ENCODE measurements at places on chromosomes 13 and 19.

DNA sequence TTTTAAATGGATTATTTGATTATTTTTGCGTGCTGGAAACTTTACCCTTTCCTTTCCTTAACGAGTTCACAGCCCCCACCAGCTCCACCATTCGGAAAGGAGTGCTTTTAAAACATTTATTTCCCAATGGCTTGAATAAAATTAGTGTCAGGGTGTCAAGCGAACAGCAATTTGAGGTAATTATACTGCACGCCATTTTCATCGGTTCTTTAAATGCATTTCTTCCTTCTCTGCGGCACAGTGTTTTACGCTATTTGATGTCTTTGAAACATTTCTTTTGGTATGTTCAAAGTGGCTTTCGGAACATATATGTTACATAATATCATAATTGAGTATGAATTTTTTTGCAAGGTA, 309 bp upstream of the SLITRK1 start:
- no peak for DNase-seq

DNA sequence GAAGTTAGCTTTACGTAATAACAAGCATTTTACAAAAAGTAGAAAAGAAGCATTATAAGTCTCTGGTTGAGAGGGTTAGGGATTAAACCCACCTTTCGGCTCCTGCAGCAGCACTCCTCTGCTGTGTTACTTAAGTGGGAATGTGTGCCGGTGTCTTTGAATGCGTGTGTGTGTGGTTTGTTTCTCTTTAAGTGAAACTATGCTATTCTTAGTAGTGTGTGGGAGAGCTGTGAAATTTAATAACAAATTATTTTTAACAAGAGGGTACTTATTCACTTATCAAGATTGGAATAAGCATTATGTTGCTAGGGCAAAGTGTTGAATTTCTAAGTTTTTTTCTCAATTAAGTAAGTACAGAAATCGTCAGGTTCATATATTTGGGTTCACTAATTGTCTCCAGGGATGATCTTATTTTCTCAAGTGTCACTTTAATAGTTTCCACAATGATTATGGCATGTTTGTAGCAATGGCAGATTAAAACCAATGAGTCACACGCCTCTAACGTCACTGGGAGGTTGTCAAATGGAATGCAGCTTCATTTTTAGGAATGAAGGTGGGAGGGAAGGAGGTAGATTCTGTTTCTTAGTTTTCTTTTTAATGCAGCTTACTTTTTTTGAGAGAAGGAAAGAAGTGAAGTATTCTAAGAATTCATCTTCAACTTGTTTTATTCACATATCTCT, 151.3 kb downstream of the LMO7 start:
- no peak for DNase-seq

GRCh38 chr13:91652404-91653301, 254.2 kb downstream of the GPC5 start:
- DNase-seq, result no peak

DNA sequence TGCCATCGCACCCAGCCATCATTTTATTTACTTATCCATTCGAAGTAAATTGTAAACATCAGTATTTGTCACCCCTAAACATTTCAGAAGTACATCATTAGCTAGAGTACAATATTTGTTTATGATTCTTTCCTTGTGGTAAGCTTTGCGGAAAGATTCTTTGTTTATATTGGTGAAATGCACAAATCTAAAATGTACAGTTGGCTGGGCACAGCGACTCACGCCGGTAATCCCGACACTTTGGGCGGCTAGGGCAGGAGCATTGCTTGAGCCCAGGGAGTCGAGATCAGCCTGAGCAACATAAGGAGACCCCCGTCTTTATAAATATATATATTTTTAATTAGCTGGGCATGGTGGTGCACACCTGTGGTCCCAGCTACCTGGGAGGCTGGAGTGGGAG, 10.1 kb downstream of the LGALS7B start:
- no peak for DNase-seq

DNA sequence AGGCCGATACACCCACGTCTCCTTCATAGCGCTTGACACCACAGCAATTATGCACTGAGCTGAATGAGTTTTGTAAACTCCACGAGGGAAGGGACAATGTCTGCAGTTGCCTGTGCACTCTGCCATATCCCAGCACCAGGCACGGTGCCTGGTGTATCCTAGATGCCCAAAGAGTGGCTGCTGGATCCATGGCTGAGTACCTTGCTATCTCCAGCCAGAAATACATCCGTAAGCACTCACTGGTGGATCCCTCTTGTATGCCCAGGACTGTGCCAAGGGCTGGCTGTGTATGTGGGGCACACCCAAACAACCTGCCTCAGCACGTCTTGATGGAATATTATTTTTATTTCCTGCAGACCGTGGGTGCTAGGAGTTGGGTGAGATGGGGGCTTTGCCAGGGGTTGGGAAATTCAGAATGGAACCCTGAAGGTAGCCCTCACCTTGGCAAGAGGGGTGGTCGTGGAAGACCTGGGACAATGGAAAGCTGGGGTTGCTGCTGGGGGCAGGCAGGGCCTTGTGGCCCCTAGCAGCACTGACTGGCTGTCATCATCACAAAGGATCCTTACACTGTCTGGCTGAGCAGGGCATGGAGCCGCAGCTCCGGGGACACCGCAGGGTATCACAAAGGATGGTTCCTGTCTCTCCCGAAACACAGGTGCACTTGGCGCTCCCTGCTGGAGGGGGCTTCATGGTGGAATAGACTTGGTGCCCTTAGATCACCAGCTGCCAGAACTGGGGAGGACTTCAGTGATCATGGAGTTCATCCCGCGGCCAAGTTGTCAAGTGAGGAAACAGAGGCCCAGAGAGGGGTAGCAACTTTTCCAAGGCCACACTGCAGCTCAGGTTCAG, 131.3 kb downstream of the URI1 start:
- DNase-seq, result no peak

GRCh38 chr13:113045251-113046127, 60.1 kb upstream of the F7 start:
- DNase-seq, result no peak

DNA sequence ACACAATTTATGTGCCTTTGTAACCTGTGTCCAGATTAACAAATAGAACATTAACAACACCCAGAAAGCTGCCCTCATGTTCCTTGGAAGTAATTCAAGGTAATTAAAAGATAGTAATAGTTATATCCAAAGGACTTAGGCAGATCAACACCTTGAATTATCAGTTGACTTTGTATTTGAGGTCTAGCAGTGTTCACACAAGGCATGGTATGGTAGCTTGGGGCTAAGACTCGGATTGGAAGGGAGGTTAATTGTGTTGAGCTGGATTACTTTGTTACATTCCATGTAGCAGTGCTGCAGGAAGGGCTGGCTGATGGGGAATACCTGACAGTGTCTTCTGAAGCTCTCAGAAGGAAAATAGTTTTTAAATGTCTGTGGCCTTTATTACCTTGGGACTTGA, 16.8 kb downstream of the SLC25A15 start:
- no peak for DNase-seq

DNA sequence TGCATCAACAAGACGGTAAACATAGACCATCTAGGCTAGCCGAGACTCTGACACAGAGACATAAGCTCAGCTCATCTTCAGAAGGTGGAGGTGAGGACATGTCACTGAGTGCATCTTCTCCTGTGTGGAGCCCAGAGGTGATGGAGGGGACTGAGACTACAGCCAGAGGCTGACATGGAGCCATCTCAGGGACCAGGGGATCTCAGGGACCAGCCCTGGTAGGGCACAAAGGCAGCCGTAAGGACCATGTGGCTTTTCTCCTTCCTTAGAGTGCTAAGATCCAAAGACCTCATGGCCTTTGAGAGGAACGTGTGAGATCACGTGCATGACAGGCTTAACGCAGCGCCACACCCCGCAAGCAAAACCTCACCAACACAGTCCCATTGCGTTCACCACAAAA, 126.9 kb downstream of the RAB20 start:
- DNase-seq, result no peak

DNA sequence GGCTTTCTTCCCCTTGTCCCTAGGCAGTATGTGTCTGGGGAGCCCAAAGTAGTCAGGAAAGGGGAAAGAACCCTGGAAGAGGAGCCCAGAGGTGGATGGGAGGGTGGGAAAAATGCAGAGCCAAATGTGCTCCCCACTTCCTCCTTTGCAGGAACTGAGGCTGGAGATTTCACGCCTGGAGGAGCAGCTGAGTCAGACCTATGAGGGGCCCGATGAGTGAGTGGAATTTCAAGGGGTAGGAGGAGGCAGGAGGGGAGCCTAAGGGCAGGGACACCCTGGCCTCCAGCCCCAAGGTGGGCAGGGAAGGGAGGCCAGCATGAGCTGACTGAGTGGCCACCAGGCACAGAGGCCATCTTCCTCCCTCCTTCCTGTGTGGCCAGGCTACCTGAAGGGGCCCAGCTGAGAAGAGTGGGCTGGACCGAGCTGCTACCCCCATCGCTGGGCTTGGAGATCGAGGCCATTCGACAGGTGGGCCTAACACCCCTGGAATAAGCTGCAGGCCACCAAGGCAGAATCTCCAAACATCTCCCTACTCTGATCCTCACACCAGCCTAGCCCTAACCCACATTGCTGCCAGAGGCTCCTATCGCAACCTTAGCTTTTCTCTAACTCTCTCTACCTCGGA, 14.3 kb downstream of the PTH2 start:
- DNase-seq, result no peak

DNA sequence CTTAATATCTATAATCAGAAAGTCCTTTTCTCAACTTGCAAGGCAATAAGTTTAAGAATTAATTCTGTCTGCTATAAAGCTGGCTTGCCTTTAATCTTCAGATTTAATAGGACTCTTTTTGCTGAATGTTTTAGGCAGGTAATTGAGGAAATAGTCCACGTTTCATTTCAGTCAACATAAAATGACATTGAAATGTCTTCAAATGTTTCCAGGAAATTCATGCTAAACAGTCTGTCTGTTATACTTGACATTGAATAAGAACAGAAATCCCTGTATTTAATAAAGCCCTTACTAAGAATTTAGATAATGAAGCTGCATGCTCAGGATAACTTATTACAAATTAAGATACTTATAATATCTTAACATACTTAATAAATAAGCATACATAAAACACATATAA, 84.2 kb downstream of the PCDH9 start:
- no peak for DNase-seq

Measured in NCI-H526 treated with DMSO at 0.1 percent for 48 hours (cell line).